ENCODE measurements at places on chromosomes 2 and 18.

- DNase-seq: no peak
These were observed 29.0 kb downstream of the LGALSL start for GRCh38 chr2:64482765-64483504.

DNA sequence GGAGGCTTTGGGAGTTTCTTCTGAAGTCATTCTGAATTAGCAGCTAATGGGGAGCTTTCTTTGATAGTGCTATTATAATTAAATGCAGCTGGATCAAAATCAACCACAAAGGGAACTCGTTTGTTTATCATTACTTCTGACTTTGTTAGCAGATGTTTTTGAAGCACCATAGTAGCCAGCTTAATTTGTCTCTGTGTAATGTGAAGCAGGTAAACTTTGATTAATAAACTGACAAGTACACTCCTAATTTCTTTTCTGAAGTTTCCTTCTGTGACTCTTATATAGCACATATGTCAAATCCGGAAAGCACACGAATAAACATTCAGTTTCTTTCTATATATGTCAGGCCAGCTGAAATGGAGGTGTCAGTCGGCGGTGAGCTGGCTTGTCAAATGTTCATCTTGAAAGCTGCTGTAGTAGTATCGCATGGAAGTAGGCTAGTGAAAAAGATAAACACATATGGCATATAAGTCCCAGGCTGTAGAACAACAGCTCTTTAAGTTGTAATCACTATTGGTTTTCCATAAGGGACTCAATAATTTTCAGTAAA lies 451.9 kb upstream of the ZEB2 start:
- no peak for DNase-seq

DNA sequence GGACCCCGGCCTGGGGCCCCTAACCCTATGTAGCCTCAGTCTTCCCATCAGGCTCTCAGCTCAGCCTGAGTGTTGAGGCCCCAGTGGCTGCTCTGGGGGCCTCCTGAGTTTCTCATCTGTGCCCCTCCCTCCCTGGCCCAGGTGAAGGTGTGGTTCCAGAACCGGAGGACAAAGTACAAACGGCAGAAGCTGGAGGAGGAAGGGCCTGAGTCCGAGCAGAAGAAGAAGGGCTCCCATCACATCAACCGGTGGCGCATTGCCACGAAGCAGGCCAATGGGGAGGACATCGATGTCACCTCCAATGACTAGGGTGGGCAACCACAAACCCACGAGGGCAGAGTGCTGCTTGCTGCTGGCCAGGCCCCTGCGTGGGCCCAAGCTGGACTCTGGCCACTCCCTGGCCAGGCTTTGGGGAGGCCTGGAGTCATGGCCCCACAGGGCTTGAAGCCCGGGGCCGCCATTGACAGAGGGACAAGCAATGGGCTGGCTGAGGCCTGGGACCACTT lies 16.4 kb downstream of the EMX1 start:
- DNase-seq: no peak

DNA sequence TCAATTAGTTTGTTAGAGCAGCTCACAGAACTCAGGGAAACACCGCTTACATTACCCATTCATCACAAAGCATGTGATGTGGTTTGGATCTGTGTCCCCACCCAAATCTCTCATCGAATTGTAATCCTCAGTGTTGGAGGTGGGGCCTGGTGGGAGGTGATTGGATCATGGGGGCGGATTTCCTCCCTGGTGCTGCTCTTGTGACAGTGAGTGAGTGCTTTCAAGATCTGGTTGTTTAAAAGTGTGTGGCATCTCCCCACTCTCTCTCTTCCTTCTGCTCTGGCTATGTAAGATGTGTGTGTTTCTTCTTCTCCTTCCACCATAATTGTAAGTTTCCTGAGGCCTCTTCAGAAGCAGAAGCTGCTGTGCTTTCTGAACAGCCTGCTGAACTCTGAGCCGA lies 63.5 kb upstream of the AGPS start:
- no peak for DNase-seq

- no peak for DNase-seq
These were observed 1.4 kb downstream of the C2orf72 start for GRCh38 chr2:231038483-231039293.

DNA sequence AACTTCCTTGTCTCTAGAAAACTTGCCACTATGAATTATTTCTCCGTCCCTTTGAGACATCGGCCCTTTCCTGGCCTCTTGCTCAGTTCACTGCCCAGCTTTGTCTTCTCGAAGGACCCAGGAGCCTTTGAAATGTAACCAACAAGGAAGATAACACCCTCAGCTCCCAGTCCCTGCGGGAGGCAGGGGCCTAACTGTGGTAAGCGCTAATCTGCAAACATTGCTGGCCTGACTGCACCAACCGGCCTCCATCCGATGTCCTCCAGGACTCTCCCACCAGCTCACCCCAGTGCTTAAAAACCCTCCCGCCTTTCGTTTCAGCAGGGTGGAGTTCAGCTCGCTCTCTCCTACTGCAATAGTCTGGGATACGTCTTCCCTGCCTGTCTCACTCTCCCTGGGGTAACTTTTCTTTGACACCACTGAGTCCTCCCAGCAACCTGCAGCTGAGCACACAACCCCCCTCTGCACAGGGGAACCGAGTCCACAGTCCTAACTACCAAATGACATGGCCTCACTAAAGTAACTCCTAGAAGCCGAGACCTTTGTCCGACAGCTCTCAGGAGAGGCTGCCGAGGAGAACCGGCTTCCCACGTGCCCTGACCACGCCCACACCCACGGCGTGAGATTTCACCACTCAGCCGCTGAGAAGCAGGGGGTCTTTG lies 76.1 kb downstream of the MBP start:
- no peak for DNase-seq

DNA sequence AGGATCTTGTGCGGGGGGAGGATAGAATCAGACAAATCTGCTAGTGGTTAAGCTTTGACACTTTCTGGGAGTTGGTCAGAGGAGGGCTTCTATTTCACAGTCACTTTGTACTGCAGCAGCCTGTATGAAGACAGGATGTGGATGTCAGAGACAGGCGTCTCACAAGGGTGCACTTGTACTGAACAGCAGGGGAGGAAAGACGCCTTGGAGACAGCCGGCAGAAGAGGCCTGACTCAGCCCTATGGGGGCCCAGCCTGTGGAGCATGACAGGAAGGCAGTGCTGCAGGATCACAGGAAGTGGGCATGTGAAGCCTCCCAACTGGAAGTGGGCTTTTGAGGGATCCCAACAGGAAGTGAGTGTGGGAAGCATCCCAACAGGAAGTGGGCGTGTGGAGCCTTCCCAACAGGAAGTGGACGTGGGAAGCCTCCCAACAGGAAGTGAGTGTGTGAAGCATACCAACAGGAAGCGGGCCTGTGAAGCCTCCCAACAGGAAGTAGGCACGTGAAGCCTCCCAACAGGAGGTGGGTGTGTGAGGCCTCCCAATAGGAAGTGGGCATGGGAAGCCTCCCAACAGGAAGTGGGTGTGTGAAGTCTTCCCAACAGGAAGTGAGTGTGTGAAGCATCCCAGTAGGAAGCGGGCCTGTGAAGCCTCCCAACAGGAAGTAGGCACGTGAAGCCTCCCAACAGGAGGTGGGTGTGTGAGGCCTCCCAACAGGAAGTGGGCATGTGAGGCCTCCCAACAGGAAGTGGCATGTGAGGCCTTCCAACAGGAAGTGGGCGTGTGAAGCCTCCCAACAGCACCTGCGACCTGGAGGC lies 212.3 kb downstream of the SNTG2 start:
- no peak for DNase-seq

DNA sequence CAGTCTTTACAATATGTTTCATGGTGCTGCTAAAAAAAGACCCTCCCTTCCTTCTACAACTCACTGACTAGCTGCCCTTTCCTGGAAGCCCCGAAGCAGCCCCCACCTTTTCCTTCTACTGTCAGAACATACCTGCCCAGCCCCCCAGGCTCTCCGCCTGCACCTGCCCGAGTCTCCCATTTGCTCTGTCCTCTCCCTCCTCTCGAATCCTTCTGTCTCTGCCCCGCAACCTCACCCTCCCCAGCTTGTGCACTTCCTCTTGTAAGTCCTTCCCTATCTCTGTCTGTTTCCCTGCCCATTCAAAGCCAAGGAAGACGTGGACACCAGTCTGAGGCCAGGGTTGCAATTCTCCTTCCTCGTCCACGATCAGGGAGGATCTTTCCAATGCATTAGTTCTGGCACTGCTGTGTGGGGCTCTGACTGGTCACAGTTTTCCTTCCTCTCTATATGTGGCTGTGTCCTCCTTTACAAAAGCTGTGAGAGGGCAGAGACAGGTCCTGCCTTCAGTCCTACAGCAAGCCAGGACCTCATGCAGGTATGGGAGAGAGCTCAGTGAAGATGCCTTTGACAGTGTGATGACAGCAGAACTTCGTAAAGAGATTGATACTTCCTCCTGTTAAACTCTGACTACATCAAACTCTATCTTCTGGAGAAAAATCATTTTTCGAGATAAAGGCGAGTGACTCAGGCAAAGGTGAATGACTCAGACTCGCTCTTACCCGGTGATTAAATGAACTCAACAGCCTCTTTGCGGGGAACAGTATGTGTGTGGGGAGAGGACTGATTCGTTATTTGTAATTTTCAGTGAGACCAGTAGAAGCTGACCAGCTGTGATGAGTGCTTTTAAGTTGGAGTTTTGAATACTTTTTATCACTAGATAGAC lies 14.2 kb downstream of the TNFRSF11A start:
- DNase-seq: no peak

DNA sequence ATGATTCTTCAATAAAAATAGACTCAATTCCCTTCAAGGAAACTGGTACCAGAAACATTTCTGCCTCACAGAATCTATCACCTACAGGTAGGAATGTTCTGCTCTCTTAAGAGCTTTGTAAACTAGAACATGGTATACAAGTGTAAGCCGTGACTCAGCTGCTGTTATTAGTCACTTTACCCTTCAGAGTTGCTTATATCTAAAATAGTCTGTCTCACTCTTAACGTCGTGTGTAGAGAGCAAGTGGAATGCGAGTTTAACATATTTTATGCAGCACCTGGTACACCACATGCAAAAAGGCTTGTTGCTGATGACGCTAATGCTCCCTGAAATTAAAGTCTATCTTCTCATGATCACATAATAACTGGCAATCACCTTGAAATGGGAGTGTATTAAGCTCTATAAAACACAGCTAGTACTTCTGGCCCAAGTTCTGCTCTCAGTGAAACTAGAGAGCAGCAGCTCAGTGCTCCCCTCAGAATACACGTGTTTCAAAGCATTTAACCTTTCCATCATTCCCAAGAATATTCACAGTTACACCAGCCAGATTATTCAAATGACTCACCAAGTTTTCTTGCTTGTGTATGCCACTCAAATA lies 420.0 kb downstream of the ZEB2 start:
- DNase-seq: no peak

DNA sequence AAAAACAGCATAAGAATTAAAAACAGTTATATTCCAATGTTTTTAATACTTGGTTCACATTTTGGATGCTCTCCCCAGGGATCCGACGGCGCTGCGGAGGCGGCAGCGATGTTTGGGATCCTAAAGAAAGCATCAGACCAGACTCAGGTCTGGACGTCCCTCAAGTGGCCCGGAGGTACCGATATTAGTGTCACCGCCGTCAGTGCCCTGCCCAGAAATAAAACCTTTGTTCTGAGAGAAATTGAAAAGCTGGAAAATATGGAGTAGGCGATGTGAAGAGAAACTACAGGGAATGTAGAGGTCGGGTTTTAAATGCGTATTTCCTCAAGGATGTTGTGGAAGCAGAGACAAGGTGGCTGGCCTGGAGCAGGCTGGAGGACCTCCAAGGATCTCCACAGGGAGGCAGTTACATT lies 683 bp upstream of the TBC1D8 start:
- DNase-seq: no peak

GRCh38 chr2:153986488-153987229 lies 114.9 kb downstream of the GALNT13 start:
- no peak for DNase-seq

GRCh38 chr2:109091526-109091925 lies 37.5 kb upstream of the SH3RF3 start:
- DNase-seq: no peak

DNA sequence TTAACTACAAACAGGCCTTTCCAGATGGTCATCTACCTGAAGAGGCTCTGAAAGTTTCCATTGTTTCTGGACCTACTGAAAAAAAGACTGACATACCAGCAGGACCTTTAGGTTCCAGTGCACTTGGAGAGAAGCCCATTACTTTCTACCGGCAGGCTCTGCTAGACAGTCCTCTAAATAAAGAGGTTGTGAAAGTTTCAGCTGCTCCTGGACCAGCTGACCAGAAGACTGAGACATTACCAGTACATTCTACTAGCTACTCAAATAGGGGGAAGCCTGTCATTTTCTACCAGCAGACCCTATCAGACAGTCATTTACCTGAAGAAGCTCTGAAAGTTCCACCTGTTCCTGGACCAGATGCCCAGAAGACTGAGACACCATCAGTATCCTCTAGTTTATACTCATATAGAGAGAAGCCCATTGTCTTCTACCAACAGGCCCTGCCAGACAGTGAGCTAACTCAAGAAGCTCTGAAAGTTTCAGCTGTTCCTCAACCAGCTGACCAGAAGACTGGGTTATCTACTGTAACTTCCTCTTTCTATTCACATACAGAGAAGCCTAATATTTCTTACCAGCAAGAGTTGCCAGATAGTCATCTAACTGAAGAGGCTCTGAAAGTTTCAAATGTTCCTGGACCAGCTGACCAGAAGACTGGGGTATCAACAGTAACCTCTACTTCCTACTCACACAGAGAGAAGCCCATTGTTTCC lies 65.8 kb downstream of the ALMS1 start:
- no peak for DNase-seq

GRCh38 chr2:221001381-221001801 lies 570.7 kb downstream of the EPHA4 start:
- no peak for DNase-seq

DNA sequence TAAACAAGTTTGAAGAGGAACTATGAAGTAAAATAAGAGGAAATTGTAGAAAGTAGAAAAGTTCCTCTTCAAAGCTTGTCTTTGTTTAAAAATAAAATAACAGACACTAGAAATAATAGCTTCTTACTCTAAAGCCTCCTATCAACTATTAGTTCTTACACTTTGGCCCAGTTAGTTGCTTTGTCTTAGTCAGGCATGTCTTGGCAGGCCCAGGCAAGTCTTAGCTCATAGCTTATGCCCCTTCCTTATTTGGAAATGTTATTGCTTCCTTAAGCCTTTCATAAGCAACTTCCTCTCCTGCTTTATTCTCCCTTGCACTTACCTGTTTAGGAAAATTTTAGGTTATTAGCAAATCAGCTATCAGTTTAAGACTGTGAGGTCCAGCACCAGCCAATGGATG lies 950.6 kb upstream of the LRATD1 start:
- no peak for DNase-seq

DNA sequence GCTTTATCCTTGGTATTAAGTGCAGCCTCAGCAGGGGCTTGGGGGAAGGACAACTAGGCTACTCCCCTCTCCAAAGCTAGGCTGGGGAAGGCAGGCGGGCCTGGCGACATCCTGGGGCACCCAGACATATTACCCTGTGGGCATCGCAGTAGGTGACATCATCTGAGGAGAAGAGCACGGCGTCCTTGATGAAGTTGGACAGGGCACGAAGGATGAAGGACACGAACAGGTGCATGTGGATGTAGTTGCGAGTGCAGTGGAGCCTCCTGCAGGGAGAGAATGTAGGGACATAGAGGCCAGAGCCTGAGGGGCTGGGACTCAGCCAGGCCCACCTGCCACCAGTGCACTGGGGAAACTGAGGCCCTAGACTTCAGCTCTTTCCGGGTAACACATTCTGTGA lies 32.3 kb downstream of the TMEM37 start:
- DNase-seq: no peak
